ENCODE measurements at places on chromosomes 1 and 21.

DNA sequence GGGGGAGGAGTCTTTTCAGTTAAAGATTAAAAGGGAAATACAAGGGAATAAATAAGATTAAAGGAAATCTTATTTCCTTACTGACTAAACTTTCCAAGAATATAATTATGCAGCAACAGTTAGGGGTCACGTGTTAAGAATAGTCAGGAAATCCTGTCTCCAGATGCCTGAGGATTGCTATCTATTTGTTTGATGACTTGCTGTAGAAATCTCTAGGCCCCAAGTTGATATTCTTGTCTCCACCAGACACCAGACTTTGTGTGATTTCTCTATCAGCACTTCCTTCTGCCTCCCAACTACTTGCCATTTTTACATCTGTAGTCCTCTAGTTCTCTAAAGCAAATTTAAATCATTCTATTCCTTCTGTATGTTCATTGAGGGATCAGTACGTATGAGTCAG, 77.5 kb downstream of the RPAP2 start:
- DNase-seq = no peak

DNA sequence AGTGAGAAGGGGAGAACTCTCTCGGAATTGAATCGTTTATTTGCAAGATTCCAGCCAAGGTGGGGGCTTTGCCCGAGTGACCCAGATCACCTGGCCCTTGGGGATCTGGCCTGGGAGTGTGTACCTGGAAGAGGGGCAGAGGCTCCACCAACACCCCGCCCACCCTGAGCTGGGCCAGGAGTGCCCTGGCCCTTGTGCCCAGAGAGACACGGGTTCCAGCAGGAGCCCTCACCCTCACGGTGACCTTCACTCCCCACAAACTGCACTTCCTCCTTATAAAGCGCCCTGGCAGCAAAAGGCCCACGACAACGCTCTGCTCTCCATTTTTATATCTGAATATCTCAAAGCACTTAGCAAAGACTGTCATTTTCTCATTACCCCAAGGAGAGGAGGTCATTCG, 16.6 kb downstream of the CASZ1 start:
- no peak for DNase-seq

GRCh38 chr1:39106801-39107327, 80.7 kb downstream of the NDUFS5 start:
- DNase-seq = no peak

- DNase-seq = no peak
Observed at GRCh38 chr1:27368869-27369582, 2.3 kb upstream of the MAP3K6 start.

DNA sequence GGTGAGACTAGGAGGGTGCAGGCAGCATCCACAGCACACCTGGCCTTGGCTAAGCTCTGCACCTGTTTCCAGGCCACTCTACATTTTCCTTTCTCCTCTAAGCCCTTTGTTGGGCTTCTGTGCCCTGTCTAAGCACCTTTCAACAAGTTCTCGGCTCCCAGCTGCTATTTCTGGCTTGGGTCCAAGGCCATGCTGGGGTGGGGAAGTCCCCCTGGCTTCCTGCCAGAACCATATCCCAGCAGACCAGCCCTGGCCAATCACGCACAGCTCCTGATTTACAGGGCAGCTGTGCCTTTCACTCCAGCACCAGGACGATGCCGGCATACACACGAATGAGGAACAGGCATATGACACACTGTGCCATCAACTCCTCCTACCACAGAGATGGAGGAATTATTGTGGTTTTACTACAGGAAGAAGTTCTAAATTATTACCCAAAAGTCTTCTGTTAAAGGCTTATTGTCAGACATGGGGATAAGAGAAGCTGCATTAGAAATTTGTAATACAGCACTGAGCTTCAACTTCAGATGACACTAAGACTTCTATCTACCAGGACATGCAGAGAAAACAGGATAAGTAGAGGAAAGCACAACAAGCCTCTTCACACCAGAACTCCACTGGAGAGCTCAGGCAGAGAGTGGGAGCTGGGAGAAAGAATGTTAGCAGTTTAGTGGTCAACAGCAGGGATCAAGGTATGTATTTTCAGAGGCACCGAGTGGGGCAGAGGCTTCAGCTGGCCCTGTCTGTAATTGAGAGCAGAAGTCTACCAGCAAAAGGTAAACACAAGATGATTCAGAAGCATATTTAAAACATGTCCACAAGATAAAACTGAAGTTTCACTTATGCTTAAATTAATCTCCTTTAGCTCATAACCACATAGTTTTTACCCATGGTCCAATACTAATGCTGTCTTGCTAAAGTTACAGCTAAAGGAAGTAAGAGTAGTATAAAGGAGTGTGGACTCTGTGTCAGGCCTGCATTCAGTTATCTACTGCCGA, 37.4 kb downstream of the TRIT1 start:
- DNase-seq = peak; percentile 59

GRCh38 chr1:233721004-233721595, 107.2 kb downstream of the KCNK1 start:
- DNase-seq = no peak

- no peak for DNase-seq
Observed at GRCh38 chr1:33657833-33658232, 185.4 kb downstream of the ZSCAN20 start.

- no peak for DNase-seq
Observed at GRCh38 chr1:11227106-11228077, 35.0 kb downstream of the MTOR start.

- no peak for DNase-seq
Observed at GRCh38 chr1:167697667-167698141, 24.1 kb upstream of the MPZL1 start.

DNA sequence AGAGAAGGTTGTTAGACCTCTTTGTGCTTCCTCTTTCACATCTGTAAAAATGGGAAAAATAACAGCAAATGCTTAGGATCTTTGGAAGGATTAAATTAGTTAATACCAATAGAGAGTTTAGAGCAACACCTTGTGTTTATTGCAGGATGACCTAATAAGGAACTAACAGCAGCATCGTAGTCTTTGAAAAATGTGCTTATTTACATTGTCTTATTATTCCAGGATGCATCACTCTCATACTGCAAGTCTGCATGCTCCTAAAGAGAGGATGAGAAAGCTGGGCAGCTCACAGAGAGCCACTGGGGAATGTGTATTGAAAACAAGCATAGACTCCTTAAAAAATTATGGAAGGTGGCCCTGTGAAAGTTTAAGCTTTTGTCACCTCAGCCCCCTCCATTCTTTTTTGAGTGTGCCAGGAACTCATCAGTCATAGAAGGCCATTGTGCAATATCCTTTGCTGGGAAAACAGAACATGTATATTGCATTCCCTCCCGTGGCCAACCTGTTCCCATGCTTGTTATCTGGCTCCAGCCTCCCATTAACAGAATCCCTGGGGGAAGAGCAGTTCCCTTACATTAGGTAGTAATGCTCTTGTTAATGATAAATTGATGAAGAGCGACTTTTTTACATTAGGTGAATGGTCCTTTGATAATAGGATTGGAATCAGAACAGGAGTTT, 180.7 kb downstream of the ZNF326 start:
- DNase-seq = no peak

- DNase-seq = no peak
Observed at GRCh38 chr1:226954777-226955176, 14.7 kb downstream of the COQ8A start.

GRCh38 chr1:208264469-208265121, 20.4 kb upstream of the PLXNA2 start:
- DNase-seq = no peak

DNA sequence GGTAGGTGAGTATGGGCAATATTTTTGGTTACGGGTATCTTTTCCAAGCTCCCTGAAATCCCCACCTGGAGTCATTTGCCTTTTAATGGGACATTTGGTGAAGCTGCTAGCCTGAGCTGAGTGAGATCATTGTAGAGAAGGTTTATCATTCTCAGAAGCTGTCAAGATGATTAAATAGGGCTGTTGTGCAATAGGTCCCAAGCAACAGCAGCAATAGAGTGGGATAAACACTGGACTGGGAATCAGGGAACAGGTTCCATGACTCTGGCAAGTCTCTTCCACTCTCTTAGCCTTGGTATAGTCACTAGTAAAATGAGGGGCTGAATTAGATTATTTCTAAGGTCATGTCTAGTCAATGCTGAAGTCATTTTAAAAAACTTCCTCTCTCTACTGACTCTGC, 30.3 kb upstream of the FAM78B start:
- DNase-seq = no peak

- DNase-seq = no peak
Observed at GRCh38 chr1:152487871-152488270, 22.7 kb upstream of the LCE5A start.

- DNase-seq = no peak
Observed at GRCh38 chr1:174894117-174894762, 105.5 kb upstream of the CACYBP start.

Data from stimulated activated CD4-positive, alpha-beta T cell treated with anti-CD3 and anti-CD28 coated beads, Interleukin-15, amount 100 ng/mL, for 1 hour (primary cell).